ENCODE measurements at places on chromosomes 3 and 15.

- no peak for DNase-seq
These were observed 53.8 kb downstream of the FSIP1 start for GRCh38 chr15:39728845-39729244.

- DNase-seq, result no peak
These were observed 13.3 kb downstream of the BCL2A1 start for GRCh38 chr15:79957741-79958140.

DNA sequence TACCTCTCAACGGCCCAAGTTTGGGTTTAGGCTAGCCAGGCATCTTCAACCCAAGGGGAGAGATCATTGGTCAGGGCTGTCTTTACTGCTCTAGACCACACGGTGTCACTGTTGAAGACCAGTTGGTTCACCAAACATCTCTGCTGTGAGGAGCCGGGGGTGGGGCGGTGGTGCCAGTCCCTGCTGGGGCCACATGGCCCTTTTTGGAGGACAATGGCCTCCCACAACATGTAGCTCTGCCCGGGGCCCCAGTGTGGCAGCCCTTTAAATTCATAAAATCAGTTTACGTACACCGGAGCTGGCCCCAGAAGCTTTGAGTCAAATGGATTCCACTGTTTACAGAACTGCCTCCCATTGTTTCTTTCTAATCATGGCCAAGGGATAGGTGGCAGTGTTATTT, 19.1 kb upstream of the TM4SF18 start:
- DNase-seq, result no peak

- no peak for DNase-seq
These were observed 721.2 kb downstream of the NAALADL2 start for GRCh38 chr3:175580318-175580717.

- DNase-seq, result no peak
These were observed 18.3 kb upstream of the FOXP1 start for GRCh38 chr3:71601811-71602210.

DNA sequence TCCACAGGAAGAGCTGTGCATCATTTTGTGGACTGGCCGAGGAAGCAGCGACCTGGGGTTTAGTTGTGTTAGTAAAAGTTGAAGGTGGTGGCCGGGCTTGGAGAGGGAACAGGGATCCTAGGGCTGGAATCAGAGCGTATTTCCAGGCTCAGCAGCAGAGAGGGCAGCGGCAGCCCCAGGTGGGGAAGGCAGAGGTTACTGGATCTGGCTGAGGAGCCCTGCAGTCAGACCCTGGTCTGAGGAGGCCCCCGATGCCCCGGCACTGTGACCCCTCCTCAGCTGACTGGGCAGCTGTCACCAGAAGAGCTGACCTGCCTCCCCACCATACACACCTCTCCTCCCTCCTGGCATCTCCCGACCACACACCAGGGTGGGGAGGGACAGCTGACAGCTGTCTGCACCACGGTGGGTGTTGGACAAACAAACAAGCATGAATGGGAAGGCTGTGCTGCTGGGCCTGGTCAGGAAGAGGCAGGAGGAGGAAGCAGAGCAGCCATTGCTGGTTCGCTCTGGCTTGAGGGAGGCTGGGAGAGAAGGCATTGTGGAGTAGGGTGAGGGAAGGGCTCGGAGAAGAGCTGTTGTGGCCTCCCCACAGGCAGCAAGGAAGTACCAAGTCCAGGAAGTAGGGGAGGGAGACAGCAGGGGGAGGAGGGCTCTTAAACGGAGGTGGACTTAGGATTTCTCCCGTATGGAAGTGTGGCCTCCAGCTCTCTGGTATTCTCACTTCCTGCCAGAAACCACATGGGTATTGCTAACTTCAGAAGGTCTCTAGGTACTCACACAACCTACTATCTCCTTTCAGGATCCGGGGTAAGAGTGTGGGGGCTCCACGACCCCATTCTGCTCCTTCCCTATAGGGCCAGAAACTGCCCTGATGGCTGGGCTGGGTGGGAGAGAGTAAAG, 49.5 kb upstream of the HACD2 start:
- DNase-seq, result no peak

GRCh38 chr15:85685356-85685755, 109.4 kb downstream of the KLHL25 start:
- DNase-seq, result no peak

DNA sequence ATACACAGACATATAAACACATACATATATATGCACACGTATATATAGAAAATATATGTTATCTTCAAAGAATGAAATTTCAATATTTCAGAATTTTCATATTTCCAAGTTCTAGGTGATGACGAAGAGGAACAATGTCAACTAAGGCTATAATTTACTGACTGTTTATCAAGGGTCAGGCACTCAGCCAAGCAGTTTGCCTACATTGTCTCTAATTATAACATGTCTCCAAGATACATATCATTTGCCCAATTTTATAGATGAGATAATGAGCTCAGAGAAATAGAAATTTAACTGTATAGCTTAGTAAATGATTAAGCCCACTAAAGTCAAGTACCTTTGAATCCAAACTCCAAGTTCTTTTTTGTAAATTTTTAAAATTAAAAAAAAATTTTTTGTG, 99.9 kb upstream of the PLSCR4 start:
- DNase-seq, result no peak

DNA sequence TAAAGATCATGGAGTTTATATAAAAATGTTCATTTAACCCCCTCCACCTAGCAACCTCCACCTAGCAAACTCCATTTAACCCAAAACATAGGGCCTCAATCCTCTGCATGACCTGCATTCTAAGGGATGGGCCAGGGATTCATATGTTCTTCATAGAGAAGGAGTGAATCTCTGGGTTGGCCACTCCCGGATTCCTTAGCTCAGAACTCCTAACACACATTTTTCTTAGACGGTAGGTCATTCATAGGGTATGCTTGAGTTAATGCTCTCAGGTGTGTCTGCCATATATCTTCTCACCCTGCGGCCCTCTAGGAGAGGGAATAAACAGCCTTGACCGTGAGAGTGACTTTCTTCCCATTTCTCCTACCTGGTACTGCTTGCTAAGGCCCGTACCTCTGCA, 102.0 kb upstream of the IGSF10 start:
- DNase-seq, result no peak

DNA sequence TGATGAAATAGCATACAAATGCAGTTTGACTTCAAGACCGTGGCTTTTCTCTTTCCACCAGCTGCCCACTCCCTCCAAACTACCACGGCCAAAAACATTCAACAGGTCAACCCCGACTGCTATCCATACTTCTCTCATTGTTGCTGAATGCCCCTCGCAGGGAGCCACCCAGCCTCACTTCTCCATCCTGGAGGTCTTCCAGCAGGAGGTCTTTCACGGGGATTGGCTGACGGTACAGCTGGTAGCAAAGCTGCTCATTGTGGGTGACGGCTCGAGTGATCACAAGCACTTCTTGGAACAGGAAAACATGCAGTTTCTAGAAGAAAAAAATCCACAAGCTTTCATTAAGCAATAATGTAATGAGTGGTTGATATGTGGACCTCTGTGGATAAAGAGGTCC, 49.0 kb upstream of the TASOR start:
- no peak for DNase-seq

GRCh38 chr3:197749315-197749600, 425 bp upstream of the FYTTD1 start:
- no peak for DNase-seq

- DNase-seq, result no peak
These were observed 4.3 kb downstream of the RIOX2 start for GRCh38 chr3:97967966-97968365.

GRCh38 chr3:105399062-105399461, 32.4 kb downstream of the ALCAM start:
- no peak for DNase-seq

DNA sequence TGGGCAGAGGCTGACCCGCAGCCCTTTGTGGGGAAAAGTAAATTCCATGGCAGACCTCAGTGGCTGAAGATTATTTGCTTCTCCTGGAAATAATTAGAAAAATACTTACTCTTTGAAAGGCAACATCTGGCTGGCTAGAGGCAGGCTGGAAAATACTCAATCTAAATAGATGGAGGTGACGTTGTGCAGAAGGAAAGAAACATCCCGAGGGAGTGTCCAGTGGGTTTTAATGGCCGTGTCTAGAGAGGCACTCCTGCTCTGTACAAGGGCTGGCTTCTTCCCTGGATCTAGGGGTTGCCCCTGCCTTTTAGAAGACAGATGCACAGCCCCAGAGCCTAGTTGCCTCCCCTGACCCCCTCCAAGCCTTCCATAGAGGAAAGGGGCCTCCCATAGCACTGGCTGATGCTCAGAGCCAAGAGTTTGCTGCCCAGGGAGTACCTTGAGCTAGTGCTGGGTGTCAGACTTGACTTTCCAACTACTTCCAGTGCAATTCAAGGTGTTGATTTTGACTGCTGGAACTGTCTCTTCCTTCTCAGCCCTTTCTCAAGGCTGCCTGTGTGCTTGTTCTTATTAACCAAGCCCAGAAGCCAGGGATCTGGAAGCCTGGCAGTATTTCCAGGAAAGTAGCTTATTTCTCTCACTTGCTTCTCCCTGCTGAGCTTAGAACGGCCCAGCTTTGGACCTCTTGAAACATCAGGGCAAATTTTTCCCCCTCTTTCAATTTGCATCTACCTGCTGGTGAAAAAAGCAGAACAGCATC, 27.4 kb downstream of the CGNL1 start:
- DNase-seq, result no peak

- DNase-seq, result no peak
These were observed 173.7 kb upstream of the ONECUT1 start for GRCh38 chr15:52963865-52964264.

DNA sequence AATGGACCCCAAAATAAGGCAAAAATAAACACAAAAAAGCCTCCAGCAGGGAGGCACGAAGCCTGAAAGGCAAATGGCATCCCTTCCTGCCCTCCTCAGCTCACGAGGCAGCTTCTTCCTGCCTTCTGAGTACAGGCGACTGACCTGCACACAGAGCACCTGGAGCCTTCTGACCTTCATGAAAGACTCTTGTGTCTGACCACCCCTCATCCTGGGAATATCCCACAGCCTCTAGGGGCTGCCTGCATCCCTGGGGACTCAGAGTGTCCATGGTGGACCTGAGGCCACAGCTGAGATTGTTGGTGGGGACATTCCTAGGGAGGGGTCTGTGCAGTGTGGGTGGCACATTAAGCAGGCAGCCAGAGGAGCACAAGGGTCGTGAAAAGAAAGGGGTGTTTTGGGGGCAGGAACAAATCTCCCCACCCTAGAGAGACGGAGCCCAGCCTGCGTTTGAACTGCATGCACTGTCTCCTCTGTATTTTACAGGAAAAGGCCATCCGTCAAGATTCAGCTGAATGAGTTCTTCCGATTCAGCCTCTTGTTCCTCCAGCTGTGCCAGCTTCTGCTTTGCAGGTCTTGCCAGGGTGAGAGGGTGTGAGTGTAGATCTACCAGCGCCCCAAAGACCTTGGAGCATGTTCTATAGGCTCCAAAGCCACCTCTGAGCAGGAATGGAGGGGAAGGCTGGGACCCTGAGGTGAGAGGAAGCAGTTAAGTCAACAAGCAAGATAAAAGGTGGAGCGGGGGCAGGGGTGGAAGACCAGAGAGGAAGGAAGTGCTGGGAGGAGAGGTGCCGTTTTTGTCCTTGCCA, 80.4 kb upstream of the MEF2A start:
- DNase-seq, result no peak

GRCh38 chr15:101807345-101807945, 4.1 kb downstream of the OR4F6 start:
- no peak for DNase-seq

GRCh38 chr15:101246824-101247745, 4.8 kb downstream of the CHSY1 start:
- no peak for DNase-seq

DNA sequence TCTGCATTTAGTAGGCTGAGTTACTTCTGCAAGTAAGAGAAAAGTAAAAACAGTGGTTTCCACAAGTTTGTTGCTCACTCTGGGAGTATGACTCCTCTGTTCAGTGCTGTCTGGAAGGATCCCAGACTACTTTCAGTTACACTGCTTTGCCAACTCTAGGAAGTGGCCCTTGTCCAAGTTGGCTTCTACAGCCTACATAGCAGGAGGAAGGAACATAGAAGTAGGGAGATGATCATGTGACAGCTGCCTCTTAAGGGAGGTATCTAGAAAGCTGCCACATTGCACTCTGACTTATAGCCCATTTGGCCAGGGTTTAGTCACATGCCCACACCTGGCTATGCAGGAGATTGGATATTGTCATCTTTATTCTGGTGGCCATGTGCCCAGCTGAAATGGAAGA, 298.1 kb downstream of the NSUN3 start:
- no peak for DNase-seq

DNA sequence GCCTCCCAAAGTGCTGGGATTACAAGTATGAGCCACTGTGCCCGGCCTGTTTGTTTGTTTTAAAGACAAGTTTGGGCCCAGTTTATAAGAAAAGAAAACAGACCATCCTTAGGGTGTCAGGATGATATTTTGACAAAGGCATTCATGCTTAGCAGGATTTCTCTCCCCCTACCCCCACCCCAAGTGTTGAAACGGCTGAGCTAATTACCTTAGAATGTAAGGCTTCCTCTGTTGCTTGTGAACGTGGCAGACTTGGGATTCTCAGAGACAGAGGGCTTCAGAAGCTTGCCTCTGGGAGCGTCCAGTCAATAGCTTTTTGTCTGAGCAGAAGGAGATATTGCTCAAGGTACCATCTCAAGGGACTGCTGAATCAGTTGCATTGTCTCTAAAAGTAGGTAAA, 24.0 kb downstream of the FLNB start:
- no peak for DNase-seq

DNA sequence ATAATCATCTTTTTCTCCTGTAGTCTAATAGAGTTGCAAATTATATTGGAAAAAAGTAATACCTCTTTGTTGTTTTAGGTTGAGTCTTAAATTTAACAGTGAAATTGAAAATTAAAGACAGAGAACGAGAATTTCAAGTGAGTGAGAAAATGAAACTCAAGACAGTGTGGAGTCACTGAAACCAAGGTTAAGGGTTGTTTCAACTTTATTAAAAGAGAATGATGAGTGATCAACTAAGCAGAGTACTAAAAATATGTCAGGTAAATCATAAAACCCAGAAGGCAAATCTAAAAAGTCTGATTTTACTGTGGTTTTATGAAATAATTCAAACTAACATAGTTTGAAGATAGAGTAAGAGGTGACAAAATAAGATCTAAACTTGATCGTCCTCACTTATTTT, 782.5 kb upstream of the SEMA6D start:
- no peak for DNase-seq

All from stimulated activated CD8-positive, alpha-beta memory T cell treated with anti-CD3 and anti-CD28 coated beads, Interleukin-2, amount 100 ng/mL, for 1 hour (primary cell).